Activated T-cell treated with anti-CD3 and anti-CD28 coated beads for 4 hours (primary cell): ENCODE measurements at places on chromosomes 4 and X.

- no peak for DNase-seq
Measured at GRCh38 chr4:169047956-169048355, 37.9 kb upstream of the CBR4 start.

DNA sequence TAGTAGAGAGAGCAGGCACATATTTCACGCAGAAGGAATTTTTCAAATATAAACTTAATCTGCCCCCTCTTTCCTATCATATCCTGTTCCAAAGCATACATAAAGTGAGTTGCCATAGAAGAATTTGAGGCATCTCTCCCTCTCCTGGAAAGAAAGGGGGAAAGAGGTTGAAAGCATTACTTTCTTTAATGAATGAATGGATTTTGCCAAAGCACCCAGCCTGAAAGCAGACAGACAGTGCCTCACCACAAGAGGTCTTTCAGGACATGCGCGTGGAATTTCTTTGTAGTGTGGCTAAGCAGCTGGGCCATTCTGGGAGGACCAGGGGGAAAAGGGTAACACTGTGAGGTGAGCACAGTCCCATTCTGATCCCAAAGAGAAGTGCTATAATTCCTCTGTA, 651.4 kb downstream of the IQCM start:
- no peak for DNase-seq

- no peak for DNase-seq
Measured at GRCh38 chrX:86696951-86697350, 548.7 kb downstream of the DACH2 start.

- DNase-seq = no peak
Measured at GRCh38 chrX:19293606-19294325, 50.0 kb upstream of the PDHA1 start.

- no peak for DNase-seq
Measured at GRCh38 chr4:122674371-122674770, 53.5 kb upstream of the IL21 start.

DNA sequence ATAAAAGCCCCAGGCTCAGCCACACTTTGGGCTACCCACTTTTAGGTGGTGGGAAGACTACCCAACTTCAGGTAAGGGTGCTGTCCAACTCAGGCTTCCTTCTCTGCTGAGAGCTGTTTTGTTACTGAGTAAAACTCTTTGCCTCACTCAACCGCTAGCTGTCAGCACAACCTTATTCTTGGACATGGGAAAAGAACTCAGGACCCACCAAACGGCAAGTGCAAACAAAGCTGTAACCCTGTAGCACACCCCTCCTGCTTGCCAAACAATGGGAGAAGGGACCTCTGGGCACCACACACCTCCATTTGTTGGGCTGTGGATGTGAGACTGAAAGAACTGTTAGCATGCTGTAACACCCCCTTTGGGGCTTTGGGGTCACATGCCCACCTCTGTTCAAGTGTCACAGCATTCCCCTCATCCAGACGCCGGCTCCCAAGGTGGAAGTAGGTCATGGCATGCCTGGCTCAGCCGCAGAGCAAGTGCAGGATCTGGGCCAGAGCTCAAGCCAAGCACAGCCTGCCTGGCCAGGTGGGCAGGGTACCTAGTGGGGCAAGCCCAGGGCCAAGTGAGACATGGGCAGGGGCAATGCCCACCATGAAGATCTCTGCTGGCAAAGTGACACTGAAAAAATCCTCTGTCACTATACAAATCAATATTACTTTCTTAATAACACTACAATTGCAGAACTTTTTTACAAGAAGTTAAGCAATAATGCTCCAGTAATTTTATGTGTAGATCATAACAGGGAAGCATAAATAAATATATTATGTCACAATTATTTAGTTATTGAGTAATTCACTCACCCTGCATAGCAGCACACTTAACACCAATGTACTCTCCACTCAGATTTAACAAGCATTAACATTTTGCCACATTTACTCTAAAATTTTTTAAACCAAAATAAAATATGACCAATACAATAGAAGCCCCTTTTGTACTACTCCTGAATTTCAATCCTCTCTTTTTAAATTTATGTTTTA, 107.2 kb downstream of the TBCK start:
- DNase-seq = no peak

DNA sequence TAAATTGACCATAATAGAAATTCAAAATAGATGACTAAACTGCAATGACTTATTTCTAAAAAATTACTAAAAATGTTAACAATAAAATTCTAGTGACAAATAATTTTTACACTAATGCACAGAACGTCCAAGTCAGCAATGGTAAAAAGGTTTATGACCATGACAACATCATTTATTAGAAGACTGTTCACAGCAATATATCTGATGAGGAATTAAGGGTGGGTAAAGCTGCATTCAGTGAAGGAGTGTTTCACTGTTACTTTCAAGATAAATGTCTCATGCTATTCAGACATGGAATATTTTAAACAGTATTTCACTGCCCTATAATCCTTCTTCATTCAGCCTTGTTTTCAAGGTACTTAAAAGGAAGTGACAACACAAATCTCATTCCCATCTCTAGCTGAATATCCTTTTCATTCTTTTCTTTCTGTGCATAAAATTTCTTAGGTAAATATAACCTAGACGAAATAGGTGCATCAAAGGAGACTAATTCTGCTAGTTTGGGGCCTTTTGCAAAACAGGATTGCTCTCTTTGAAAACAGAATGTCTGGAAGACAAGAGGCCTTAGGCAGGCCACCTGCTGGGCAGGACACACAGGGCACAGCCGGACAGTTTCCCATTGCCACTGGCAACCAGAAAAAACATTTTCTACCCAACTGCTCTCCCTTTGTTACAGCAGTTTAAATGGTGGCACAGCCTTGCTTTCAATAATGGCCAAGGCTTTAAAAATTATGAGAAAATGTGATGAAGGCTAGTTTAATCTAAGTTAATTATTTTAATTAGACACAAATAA, 600.3 kb downstream of the SPRY1 start:
- DNase-seq = no peak

- no peak for DNase-seq
Measured at GRCh38 chr4:114349543-114350175, 248.9 kb upstream of the UGT8 start.

GRCh38 chrX:73876911-73877310, 313.9 kb downstream of the CHIC1 start:
- DNase-seq = no peak

GRCh38 chrX:74788545-74789086, 136.6 kb downstream of the NEXMIF start:
- no peak for DNase-seq

DNA sequence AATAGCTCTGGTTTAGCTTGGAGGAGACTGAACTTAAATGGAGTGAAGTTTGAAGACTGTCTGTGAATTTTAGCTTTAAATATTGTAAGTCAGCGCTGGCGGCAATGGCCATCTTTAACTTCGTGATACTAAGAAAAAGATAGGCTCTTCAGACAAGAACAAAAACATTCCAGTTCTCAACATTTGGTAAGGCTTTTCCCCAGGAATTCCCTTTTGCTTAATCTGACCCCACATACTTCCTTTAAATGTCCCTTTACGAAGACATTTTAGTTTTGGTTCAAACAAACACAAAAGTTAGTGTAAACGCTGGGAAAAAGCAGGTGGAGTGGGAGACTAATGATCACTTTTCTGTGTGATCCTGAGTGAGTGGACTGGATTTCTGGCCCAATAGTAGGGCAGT, 106.2 kb downstream of the MAML3 start:
- DNase-seq = no peak

DNA sequence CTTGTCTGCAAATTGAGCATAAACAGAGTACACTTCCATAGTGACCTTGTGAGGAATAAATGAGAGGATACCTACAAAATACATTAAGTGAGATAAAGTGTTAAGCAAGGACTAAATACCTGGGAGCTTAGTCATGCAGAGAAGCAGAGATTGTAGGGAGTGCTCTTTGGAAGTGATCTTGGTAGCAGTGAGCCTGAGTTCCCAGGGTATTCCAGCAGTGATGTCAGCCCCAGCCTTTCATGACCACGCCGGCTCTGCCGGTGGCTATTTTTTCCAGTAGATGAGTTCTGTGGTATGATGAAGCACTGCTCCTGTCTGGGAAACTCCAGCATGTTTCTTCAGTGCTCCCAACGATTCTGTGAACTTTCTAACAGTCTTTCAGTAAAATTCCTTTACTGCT, 391.5 kb upstream of the IGFBP7 start:
- DNase-seq = no peak

- DNase-seq = no peak
Measured at GRCh38 chr4:138209094-138209493, 33.1 kb downstream of the SLC7A11 start.
